ENCODE measurements at places on chromosomes 12 and 14.

DNA sequence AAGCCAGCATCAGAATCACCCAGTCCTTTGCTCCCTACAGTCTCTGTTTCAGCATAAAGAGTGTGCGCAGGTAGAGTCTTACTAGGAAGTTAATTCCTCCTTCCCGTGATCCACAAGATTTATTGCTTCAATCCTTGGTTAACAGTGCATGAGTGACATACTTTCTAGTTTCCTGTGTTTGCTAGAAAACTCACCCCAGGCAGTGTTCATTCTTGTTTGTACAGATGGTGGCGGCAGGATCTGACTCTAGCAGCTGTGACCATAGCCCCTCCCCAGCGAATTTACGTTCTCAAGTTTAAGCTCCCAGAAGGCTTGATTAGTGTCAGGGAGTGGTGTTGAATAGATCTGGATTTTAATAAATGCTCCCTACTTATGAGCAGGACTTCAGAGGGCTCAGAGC, 75.9 kb upstream of the ANO2 start:
- H3K27ac ChIP-seq: no peak overlapping the region
- H3K27me3 ChIP-seq: no peaks in the 10 kb centered on the region
- H3K4me1 ChIP-seq: peaks cover 12% of the 10 kb centered on the region
- peaks cover 2% of the 10 kb centered on the region for H3K36me3 ChIP-seq

DNA sequence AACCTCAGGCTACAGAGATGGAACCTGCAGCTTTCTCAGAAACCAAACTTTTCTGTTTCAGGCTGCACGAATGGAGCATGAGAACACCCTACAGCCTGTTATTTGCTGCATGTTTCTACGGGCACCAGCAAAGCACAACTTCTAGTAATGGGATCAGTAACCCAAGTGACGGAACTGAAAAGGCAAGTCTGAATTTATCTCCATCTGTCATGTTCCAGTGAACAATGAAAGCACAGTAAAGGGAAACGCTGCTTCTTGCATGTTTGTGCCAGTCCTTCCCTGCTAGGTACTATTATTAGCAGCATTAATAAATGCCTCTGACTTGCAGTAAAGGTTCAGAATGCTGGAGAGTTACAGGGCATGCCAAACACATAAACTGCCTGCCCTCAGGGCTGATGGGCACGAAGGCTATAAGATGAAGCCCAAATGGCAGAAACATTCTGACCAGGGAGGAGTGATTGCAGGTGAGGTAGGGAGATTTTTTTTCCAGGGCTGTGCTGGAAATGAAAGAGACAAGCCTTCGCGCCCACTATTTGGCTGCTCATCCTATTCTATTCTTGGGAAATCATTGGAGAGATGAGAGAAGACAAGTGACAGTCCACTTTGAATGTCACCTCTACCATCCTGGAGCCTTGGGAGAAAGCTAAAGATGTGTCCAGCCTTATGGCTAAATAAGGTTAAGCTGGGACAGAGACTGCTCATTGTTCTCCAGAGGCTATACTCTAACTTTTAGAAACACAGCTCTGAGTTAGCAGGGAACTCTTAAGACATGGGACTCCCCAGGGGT, 100.4 kb upstream of the PLXNC1 start:
- peaks cover 6% of the 10 kb centered on the region for H3K27me3 ChIP-seq
- no peak overlapping the region for H3K4me3 ChIP-seq
- no peaks in the 10 kb centered on the region for H3K36me3 ChIP-seq
- H3K27ac ChIP-seq: no peak overlapping the region
- DNase-seq: no peak

GRCh38 chr12:106892075-106892474, 63.6 kb upstream of the TMEM263 start:
- no peak overlapping the region for H3K27ac ChIP-seq
- H3K4me3 ChIP-seq: no peak overlapping the region
- peaks cover 19% of the 10 kb centered on the region for H3K36me3 ChIP-seq
- H3K4me1 ChIP-seq: peaks cover 2% of the 10 kb centered on the region
- DNase-seq: no peak
- no peaks in the 10 kb centered on the region for H3K27me3 ChIP-seq

DNA sequence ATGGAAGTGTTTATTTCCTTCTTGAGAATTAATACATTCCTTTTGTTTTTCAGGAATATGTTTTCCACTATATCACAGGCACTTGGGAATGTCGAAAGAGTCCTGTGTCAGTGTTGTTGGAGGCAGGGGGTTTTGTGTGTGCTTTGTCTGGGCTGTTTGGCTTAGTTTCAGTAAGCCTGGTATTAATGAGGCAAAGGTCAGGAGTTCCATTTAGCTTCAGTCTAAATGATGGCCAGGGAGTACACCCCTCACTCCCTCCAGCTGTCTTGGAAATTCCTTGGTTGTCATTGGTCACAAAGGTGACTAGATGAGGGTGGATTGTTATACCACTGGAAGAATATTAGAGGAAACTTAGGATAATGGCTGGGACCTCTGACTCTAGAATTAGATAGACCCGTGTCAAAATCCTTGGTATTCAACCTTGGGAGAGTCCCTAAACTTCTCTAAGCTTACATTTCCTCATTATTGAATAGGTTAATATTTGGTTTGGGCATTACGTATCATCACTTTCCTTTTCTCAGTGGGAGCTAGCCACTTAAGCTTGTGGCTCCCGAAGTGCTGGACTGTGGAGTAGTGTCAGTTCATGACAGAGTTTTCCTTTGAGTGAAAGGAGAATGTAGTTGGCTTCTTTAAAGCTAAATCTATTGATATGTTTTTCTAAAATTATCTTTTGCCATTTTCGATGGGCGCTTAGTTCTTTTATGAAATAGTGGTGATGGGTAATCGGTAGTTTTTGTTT, 5.2 kb downstream of the FRS2 start:
- no peaks in the 10 kb centered on the region for H3K36me3 ChIP-seq
- no peaks in the 10 kb centered on the region for H3K27me3 ChIP-seq
- H3K4me1 ChIP-seq: peaks cover 6% of the 10 kb centered on the region
- H3K27ac ChIP-seq: peak overlapping the region; percentile 43
- peak; percentile 75 for DNase-seq

GRCh38 chr12:77600468-77600843, 230.2 kb upstream of the NAV3 start:
- H3K4me3 ChIP-seq: no peak overlapping the region
- peak overlapping the region; percentile 26 for H3K27ac ChIP-seq
- no peaks in the 10 kb centered on the region for H3K4me1 ChIP-seq
- DNase-seq: no peak

GRCh38 chr14:92958373-92959188, 35.6 kb downstream of the CHGA start:
- no peaks in the 10 kb centered on the region for H3K27me3 ChIP-seq
- H3K27ac ChIP-seq: no peak overlapping the region
- H3K4me3 ChIP-seq: no peak overlapping the region
- no peak for DNase-seq

GRCh38 chr12:42589465-42590329, at the start of gene PRICKLE1:
PRICKLE1 (minus strand) TSS chr12:42589746; CDS start chr12:42472516, 117,230 bp downstream.
- peaks cover 9% of the 10 kb centered on the region for H3K4me1 ChIP-seq
- H3K4me3 ChIP-seq: peak within 1 kb of the TSS; percentile 99
- H3K36me3 ChIP-seq: peaks cover 6% of the 10 kb centered on the region
- H3K27me3 ChIP-seq: no peaks in the 10 kb centered on the region
- H3K27ac ChIP-seq: peak within 1 kb of the TSS; percentile 82

- no peak overlapping the region for H3K4me3 ChIP-seq
- H3K27me3 ChIP-seq: no peaks in the 10 kb centered on the region
- no peak for DNase-seq
- peaks cover 45% of the 10 kb centered on the region for H3K36me3 ChIP-seq
These were observed 176.6 kb downstream of the TTC7B start for GRCh38 chr14:90639641-90640040.

DNA sequence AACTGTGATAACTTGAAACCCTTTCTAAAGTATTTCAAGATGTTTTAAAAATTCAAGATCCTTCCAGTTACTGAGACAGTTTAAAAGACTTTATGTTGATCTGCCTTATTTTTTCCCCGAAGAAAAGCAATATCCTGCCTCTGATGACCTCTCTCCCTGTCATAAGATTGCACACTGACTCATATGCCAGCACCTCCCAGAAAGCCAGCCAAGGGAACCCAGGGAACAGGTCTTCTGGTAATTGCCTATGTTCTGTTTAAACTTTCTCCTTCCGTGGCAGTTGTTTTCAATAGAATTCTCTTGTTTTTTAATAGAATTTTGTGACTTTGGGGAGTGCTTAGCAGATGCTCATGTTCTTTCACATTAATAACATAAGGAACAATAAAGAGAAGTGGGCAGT, 300.2 kb upstream of the PRKD1 start:
- no peaks in the 10 kb centered on the region for H3K36me3 ChIP-seq
- peaks cover 2% of the 10 kb centered on the region for H3K4me1 ChIP-seq
- no peak overlapping the region for H3K4me3 ChIP-seq

DNA sequence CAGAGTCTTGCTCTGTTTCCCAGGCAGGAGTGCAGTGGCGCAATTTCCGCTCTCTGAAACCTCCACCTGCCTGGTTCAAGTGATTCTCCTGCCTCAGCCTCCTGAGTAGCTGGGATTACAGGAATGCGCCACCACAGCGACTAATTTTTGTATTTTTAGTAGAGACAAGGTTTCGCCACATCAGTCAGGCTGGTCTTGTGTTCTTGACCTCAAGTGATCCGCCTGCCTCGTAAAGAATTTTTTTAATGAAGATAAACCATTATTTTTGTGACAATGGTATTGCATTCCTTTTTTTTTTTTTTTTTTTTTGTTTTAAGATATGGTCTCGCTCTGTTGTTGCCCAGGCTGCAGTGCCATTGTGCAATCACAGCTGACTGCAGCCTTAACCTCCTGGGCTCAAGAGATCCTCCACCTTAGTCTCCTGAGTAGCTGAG, 25.8 kb downstream of the ACVR1B start:
- H3K4me1 ChIP-seq: peaks cover 34% of the 10 kb centered on the region
- peak overlapping the region; percentile 85 for H3K27ac ChIP-seq
- H3K4me3 ChIP-seq: no peak overlapping the region

DNA sequence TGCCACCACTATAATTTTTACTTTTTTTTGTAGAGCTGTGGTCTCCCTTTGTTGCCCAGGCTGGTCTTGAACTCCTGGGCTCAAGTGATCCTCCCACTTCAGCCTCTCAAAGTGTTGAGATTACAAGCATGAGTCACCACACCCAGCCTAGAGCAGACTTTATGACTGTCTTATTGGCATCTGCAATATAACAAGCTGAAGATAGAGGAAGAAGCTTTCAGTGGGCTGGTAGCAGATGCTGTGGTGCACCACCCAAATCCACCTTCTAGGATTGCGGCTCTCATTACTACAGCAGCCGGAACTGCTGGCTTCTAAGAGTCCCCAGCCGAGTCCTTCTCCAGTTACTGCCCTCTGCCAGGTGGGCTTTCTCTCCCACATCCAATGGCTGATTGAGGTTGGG, 7.6 kb upstream of the STK38L start:
- H3K27me3 ChIP-seq: no peaks in the 10 kb centered on the region
- DNase-seq: peak; percentile 57
- no peak overlapping the region for H3K27ac ChIP-seq
- H3K4me1 ChIP-seq: no peaks in the 10 kb centered on the region
- no peak overlapping the region for H3K4me3 ChIP-seq

- H3K27ac ChIP-seq: no peak overlapping the region
- no peak overlapping the region for H3K4me3 ChIP-seq
- DNase-seq: no peak
These were observed 148.2 kb downstream of the SLC38A6 start for GRCh38 chr14:61129168-61129745.

GRCh38 chr12:53795927-53796326, 44.1 kb upstream of the CISTR start:
- no peaks in the 10 kb centered on the region for H3K36me3 ChIP-seq
- peaks cover 85% of the 10 kb centered on the region for H3K27me3 ChIP-seq
- H3K4me3 ChIP-seq: no peak overlapping the region
- no peak for DNase-seq
- H3K27ac ChIP-seq: no peak overlapping the region
- H3K4me1 ChIP-seq: no peaks in the 10 kb centered on the region

- DNase-seq: peak; percentile 85
- H3K27me3 ChIP-seq: no peaks in the 10 kb centered on the region
- H3K27ac ChIP-seq: no peak overlapping the region
These were observed 1.3 kb upstream of the MYG1 start for GRCh38 chr12:53298164-53298563.

DNA sequence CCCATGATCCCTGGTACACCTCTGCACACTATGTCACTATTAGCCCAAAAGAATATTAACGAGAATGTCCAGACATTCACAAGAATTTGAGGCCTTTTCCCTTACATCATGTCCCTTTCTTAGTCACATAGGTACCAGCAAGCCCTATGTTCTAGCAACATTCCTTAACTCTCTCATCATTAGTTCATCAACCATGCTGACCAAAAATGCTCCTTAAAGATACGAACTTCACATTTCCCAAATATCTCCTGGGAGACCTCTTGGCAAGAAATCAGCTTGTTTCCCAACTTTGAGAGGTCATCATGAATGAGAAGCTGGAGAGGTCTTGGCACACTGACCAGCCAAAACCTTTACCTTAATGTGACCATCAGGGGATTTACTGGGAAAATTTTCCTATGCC, 4.6 kb downstream of the SALL2 start:
- peak; percentile 40 for DNase-seq
- no peak overlapping the region for H3K27ac ChIP-seq
- H3K4me3 ChIP-seq: no peak overlapping the region

GRCh38 chr14:76351941-76352340, 24.0 kb upstream of the ESRRB start:
- DNase-seq: no peak
- H3K36me3 ChIP-seq: no peaks in the 10 kb centered on the region
- peaks cover 45% of the 10 kb centered on the region for H3K27me3 ChIP-seq
- H3K27ac ChIP-seq: no peak overlapping the region
- no peak overlapping the region for H3K4me3 ChIP-seq
- peaks cover 10% of the 10 kb centered on the region for H3K4me1 ChIP-seq

- DNase-seq: no peak
- no peak overlapping the region for H3K27ac ChIP-seq
- H3K4me1 ChIP-seq: peaks cover 55% of the 10 kb centered on the region
- H3K4me3 ChIP-seq: no peak overlapping the region
- H3K27me3 ChIP-seq: no peaks in the 10 kb centered on the region
These were observed 41.9 kb downstream of the CDC42BPB start for GRCh38 chr14:103015426-103015825.

- no peak overlapping the region for H3K27ac ChIP-seq
- DNase-seq: peak; percentile 94
- no peaks in the 10 kb centered on the region for H3K4me1 ChIP-seq
- H3K27me3 ChIP-seq: no peaks in the 10 kb centered on the region
These were observed 121.7 kb downstream of the CHST11 start for GRCh38 chr12:104578453-104578852.

DNA sequence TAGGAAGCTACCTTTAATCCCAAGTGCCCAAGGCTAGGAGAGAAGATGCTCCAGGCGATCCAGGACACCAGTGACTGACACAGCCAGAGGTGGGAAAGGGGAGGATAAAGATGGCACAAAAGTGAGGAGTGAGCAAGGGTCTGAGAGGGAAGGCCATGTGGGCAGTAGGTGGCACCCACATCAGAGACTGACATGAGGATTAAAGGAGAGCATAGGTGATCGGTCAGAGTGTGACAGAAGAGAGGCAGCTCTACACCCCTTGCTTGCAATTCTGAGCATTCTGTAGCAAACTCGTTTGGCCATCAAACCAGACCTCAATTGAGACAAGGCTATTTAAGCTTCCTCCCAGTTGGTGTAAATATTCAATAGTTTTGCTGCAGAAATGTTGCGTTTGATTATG, 724 bp upstream of the CD27 start:
- H3K27ac ChIP-seq: no peak overlapping the region
- peaks cover 7% of the 10 kb centered on the region for H3K4me1 ChIP-seq
- DNase-seq: no peak
- peaks cover 16% of the 10 kb centered on the region for H3K36me3 ChIP-seq
- no peaks in the 10 kb centered on the region for H3K27me3 ChIP-seq

GRCh38 chr14:104094056-104094708, 8.7 kb downstream of the ASPG start:
- no peak for DNase-seq
- H3K36me3 ChIP-seq: no peaks in the 10 kb centered on the region
- no peak overlapping the region for H3K27ac ChIP-seq
- H3K4me3 ChIP-seq: no peak overlapping the region

Data from mesenchymal stem cell (in vitro differentiated cells and primary cell).